ENCODE measurements at places on chromosomes 4 and X.

DNA sequence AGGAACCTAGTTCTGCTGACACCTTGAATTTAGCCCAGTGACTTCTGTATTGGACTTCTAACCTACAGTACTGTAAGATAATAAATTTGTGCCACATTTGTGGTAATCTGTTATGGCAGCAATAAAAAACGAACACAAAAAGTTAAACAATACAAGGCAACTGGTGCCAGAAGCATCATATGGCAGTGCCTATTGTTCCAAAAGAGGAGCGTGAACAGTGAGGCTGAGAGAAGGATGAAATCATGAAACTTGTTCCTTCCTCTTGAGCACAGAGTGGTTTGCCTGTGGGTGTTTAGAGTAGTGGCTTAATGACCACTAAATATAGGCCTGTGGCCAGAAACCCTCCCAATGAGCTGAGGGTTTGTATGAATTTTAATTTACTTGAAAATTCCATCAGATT is 69.7 kb upstream of the PGRMC2 start:
- no peak for DNase-seq

- DNase-seq: no peak
Observed at GRCh38 chr4:5292101-5292500, 240.8 kb downstream of the STK32B start.

DNA sequence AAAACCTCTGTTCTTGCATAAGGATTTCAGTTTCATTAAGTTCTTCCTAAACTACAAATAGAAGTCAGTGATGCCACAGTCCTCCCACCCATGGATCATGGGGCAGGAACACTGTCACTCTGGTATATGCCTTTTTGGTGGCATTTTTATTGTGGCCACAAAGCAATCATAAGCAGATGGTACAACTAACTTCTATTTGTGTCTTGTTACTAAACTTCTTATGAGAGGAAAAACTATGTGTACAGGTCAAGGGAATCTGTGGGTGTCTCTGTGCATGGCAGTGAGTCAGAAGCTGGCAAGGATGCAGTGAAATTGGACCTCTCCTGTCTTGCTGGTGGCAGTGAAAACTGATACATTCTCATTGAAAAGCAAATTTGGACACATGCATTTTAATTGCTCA is 245.0 kb upstream of the GPC4 start:
- no peak for DNase-seq

DNA sequence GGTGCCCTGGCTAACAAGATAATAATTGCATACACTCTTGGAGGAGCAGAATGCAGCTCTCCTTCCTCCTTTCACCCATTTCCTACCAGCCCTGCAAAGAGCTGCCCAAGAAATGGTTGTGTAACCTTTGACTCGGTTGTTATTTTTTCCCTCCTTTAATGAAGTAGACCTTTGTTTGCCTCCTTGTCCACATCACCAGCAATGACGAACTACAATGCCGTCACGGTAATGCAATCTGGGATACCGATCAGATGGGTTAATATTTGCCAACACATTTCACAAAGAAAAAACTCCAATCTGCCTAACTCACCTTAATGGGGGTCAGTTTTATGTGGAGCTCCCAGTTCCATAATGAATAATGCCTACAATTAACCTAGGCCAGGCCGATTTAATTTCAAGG is 32.0 kb downstream of the GPRIN3 start:
- DNase-seq: no peak

DNA sequence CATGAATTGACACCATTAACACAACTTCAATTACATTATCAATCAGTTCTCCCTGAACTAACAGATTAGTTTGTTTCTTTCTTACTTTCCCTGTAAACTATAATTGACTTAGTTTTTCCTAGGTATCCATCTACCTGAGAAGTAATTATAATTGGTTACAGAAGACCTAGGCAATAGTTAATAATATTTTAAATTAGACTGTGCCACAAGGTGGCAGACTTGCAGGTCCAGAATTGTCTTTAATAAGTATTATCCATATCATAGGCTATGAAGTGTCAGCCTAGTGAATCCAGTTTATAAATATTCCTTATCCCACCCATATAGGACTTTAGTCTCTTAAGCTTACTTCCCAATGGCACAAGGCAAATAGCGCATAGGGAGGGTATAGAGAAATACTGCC is 48.9 kb upstream of the FAM47B start:
- no peak for DNase-seq

GRCh38 chr4:83272900-83273299 is 11.7 kb downstream of the COQ2 start:
- no peak for DNase-seq

GRCh38 chr4:144304025-144304424 is 163.5 kb upstream of the GYPA start:
- no peak for DNase-seq

DNA sequence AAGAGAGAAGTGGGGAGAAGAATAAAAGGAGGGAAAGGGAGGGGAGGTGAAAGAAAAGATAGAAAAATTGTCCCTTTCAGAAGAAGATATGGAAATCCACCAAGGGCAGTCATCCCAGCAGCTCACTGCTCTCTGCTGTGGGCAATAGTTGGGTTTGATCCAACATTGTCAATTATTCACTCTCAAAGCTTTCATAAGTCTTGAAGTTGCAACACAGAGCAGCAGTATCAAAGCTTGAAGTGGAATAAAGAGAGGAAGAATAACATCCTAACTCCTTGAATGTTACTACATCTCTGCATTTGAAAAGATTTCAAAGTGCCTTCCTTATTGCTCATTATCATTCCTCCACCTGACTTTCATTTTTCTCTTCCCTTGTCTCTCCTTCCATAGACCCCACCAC is 62.3 kb upstream of the HHIP start:
- DNase-seq: no peak

- DNase-seq: no peak
Observed at GRCh38 chrX:19342331-19342906, 1.3 kb upstream of the PDHA1 start.

GRCh38 chr4:74109870-74110605 is 11.0 kb upstream of the CXCL2 start:
- DNase-seq: no peak

DNA sequence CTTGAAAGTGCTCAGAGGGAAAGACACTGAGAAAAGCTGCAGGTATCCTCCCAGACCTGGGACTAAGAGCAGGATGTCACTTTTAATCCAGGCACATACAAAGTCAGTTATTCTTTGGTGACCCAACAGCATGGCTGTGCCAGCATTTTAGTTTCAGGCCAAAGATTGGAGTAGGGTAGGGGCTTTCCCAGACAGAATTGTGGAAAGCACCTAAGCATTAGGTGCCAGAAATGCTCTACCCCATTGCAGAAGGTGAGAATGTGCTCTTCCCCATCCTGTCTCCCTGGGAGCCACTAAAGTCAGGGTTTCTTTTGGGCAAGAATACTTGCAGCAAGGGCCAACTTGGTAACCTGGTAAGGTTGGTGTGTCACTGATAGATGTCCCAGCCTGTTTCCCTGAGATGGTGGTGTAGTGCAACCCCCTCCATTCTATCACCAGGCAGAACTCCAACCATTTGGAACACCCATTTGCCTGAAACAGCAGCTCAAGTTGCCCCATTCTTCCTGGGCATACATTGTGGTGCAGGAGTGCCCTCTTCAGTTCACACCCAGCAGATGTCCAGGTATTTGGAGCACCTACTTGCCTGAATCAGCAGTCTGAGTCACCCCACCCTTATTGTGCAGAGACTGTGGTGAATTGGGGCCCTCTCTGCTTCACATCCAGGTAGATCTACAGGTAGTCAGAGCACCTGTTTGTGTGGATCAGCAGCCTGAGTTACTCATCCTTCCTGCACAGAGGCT is 183.5 kb downstream of the ZC4H2 start:
- DNase-seq: no peak

DNA sequence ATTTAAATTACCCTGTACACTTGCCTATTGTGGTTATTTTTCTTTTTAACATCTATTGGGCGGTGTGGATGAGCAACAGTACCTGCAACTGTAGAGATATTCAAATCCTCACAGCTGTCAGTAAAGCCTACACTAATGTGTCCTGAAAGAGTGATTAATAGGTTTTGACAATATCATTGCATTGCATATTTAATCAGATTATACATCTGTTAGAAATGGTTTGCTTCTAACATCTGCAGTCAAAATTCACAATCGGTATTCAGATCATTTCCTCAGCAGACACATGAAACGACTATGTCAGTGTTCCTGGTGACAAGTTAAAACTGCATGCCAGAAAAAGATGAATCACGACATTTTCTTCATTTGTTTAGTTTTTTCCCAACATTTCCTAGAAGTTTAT is 254.6 kb upstream of the EPHA5 start:
- DNase-seq: no peak

GRCh38 chr4:86959588-86960500 is 25.0 kb downstream of the AFF1 start:
- no peak for DNase-seq

- DNase-seq: no peak
Observed at GRCh38 chr4:170758988-170759387, 669.2 kb upstream of the AADAT start.

Data from activated gamma-delta T cell treated with anti-CD3 and anti-CD28 coated beads, Interleukin-2, amount 50 U/mL, for 16 hours (primary cell).